Renal cortex interstitium (tissue), 15 donors: ENCODE measurements at places on chromosomes 5 and 9. TPM values are rescaled to one million over a fixed set of nuclear protein-coding genes. Genes with fewer than 3 reads are reported as not detected.
A peak's percentile ranks its signal among the peaks of the same experiment; 100 is the strongest.

GRCh38 chr5:144015961-144016360, 154.5 kb downstream of the YIPF5 start:
- peak; percentile 46 for DNase-seq

DNA sequence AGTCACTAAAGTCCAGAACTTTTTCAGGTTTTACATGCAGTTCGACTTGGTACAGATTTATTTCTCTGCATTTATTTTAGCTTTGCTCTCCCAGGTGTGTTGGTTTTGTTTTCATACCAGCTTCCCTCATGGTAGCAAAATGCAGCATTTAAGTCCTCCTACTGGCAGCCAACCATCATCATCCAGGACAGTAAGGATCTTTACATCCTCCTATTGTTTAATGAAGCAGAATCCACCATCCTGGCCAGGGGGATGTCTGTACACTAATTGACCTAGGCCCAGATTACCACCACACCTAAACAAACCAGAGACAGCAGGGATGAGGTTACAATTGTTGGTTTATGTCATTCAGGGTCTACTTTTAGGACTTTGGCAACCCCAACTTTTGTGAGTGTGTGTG, 22.3 kb downstream of the CAMK4 start:
- DNase-seq = no peak

DNA sequence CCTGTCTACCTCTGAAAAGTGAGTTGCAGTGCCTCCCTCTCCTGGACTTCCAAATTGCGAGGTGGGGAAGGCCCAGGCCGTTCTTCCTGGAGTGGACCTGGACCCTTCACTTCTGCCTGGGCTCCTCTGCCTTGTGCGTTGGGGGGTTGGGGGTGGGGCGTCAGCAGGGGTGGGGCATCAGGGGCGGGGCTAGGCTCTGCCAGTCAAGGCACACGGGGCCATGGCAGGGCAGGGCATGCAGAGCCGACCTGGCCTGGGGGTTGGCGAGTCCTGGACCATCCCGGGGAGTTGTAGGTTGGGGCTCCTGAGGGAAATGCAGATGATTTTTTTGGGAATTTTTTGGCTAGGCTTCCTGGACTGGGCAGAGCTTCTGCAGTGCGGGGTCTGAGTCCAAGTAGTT, 87.1 kb downstream of the EHMT1 start:
- DNase-seq = no peak

DNA sequence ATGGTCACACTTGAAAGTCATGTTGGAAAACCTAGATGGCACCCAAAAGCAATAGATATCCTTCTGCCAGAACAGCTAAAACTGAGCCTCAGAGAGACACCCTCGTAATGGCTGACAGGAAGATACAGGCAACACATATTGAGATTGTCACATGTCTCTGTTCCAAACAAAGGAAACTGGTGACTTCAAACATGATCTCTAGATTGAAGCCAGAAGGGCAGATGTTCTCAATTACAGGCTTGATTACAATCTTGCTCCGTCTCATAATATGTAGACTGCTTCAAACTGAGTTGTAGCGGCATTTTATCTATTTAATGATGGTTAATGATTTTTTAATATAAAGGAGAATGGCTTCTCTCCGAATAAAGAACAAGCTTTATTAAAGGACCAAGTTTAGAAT, 774.3 kb downstream of the KCTD16 start:
- DNase-seq = no peak

DNA sequence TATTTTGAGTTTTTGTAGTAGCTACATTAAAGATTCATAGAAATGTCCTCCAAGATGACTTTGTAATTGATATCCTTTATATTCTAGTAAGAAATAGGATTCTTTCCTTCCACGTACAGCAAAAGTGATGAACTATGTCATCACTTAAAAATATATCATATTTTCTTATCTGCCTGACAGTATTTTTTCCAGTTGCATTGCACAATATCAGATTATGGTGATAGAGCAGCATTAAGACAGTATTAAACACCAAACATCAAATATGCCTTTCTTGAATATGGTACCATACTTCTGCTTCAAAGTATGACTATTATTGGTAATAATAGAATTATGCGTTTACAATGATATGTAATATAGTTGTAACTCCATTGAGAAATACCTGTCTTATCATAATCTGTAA, 919.8 kb upstream of the EDIL3 start:
- DNase-seq = no peak

DNA sequence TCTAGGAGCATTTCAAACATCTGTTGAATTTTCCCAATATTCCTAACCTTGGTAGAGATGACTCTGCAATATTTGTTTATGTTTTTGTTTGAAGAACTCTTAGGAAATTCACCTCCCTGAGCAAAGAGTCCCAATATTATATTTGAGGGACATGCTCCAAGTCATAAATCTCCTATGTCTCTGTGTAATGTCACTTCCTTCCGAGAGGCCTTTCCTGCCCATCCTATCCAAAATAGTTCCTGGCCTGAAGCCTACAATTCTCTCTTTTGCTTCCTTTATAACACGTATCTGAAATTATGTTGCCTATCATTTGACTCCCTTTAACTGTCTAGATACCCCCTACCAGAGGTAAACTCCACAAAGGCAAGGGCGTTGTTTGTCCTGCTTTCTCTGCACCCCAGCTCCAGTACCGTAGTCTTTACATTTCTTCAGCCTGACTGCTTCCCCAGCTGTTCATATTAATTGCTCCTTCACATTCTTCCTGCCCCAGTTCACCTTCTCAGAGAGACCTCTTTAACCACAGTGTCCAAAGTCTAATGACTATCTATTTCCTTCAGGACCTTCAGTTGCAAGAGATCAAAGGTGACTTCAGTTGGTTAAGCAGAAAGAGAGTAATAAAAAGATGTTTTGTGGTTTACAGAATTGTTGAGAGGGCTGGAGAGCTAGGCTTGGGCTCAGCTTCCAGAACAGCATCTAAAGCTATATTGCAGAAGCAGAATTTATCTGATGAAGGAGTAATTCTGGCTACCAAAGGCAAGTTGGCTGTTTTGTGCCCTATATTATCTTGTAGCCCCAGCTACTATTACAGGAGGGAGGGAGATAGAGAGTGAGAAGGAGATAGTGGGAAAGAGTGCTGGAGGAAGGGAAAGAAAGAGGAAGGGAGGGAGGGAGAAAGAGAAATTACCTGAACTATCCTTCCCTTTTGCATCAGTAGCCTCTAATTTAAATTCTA, 109.3 kb upstream of the TMEM161B start:
- DNase-seq = no peak

- no peak for DNase-seq
Measured at GRCh38 chr5:148632255-148633066, 21.9 kb downstream of the HTR4 start.

- no peak for DNase-seq
Measured at GRCh38 chr5:172776235-172776594, 5.2 kb upstream of the DUSP1 start.

DNA sequence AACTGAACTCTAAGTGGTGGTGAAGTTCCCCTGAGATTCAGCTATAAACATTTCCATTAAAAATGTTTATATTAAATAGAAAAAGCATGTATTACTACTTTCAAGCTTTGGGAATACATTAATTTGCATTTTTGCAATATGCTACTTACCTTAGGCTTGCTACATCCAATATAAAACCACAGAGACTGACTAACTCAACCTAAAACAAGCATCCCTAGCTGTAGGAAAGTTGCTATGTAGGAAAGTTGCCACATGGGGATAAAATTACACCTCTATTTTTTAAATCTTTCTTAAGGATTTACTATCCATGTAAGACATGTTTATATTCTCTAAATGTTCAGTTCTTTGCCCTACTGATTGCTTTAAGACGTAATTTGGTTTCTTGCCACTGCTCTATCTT, 12.8 kb downstream of the SCAMP1 start:
- no peak for DNase-seq

GRCh38 chr9:131361202-131361833, 32.6 kb upstream of the PRRC2B start:
- no peak for DNase-seq

- no peak for DNase-seq
Measured at GRCh38 chr5:160092960-160093707, 26.1 kb downstream of the PWWP2A start.

GRCh38 chr5:32572778-32573480, 12.4 kb upstream of the SUB1 start:
- DNase-seq = no peak

DNA sequence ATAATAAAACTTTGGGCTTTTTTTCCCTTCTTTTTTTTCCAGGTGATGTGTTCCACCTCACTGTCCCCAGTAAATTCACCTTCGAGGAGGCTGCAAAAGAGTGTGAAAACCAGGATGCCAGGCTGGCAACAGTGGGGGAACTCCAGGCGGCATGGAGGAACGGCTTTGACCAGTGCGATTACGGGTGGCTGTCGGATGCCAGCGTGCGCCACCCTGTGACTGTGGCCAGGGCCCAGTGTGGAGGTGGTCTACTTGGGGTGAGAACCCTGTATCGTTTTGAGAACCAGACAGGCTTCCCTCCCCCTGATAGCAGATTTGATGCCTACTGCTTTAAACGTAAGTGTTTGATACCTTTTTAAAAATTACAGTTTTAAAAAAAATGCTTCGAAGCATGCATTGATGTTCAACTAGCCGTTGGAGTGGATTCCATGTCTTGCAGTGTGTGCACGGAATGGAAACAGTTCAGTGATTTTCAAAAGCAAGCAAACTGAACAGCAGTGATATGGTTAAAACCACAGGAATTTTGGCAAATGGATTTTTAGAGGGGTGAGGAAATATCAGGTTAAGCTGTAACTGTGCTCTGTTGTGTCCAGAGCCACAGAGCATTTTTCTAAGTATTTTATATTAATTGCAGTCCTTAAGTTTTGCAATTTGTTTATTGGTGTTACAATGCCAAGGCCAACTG, 40.7 kb downstream of the VCAN start:
- DNase-seq = no peak

GRCh38 chr5:159826351-159827214, 89.7 kb upstream of the ADRA1B start:
- no peak for DNase-seq

- no peak for DNase-seq
Measured at GRCh38 chr5:158392753-158393152, 533.8 kb upstream of the CLINT1 start.

DNA sequence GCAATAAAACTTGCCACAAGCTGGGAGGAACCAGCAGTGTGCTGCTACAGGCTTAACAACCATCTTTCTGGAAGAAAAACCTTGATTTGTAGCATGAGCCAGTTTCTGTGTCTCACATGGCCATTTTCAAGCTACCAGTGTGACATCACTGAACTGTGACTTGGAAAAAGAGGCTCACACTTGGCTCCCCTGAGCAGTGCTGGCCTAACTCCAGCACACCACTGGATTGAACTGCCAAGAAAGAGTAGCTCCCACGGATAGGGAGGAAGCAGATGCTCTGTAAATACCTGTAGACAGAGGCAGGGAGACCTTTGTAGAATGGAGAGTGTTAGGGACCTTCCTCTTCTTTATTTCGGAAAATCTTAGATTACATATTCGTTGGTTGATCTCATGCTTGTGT, 197.9 kb downstream of the SH3GL2 start:
- no peak for DNase-seq

GRCh38 chr9:112005939-112006338, 109.3 kb downstream of the UGCG start:
- DNase-seq = no peak

The PCDHGB5 gene
- polyA plus RNA-seq = 8.6 TPM

The ORM2 gene
- not detected for polyA plus RNA-seq

The SPATA31E1 gene
- polyA plus RNA-seq = not detected

The GNAQ gene
- polyA plus RNA-seq = 60.5 TPM

The CER1 gene
- polyA plus RNA-seq = 0.50 TPM

The INIP gene
- polyA plus RNA-seq = 30.0 TPM

The PROB1 gene
- 2.4 TPM for polyA plus RNA-seq

The C9orf152 gene
- 0.30 TPM for polyA plus RNA-seq

The TAF11L11 gene
- not detected for polyA plus RNA-seq

The SLC1A1 gene
- 18.7 TPM for polyA plus RNA-seq

The TRAPPC13 gene
- 32.4 TPM for polyA plus RNA-seq

The KCNMB1 gene
- 1.5 TPM for polyA plus RNA-seq
